NCI-H2227 treated with DMSO at 0.1 percent for 48 hours (cell line): ENCODE measurements at places on chromosomes 1 and 21.

DNA sequence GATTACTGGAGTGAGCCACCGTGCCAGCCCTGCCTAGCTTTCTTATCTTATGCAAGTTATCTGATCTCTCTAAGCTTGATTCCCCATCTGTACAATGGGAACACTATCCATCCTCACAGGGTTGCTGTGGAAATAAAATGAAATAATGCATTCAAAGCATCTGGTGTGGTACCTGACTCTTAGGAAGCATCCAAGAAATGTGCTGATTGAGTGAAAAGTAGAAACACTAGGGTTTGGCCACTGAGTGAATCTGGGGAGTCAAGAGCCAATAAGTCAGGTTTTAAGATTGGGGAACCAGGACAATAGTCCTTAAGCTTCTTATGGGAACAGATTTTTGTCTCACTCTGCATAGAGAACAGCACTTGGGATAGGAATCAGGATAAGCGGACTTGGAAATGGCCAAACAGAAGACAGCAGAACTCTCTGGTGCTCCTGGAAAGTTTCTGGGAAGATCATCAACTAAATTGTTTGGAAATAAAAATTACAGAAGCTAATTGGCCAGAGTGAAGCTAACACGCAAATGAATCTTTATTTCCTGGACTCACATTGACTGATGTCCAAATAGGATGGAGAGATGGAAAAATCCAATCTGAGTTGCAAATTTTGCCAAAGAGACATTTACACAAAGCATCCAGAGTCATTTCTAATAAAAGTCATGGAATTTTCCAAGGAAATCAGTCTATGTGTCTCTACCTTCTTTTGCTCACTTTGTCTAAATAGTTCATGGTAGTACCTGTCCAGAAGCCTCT, 3.3 kb downstream of the PAFAH2 start:
- DNase-seq, result no peak

DNA sequence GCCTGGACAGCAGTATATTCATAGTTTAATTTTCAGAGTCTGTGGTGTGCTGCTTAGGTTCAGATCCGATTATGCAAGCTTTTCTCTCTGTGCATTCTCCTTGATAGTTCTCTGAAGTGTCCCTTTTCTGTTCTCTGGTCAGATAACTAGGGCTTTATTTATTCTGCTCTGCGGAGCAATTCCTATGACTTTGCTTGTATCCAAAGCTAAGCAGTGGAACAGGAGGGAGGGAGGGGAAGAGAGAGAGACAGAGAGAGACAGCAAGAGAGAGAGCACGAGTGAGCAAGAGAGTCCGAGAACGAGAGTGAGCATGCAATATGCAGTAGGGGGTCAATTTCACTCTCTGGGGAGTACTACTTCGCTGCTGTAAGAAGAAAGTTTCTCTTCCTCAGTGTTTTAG, 113.3 kb downstream of the XPR1 start:
- DNase-seq, result no peak

DNA sequence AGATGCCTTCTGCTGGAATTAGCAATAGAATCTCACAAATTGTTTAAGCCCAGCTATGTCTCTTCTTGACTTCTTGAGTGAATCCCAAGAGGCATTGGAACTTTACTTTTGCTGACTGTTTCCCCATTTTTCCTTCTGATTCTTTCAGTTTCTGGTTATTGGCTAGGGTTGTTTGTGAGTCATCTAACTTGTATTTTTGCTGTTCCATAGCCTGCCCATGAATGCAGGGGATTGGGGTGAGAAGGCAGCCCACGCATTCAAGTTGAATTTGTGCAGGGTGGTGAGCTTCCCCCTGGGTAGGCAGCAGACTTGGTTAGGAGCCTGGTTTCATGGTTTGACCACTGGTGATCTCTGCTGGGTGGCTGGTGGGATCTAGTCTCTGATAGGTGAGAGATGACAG, 10.4 kb upstream of the KLF17 start:
- DNase-seq, result no peak

DNA sequence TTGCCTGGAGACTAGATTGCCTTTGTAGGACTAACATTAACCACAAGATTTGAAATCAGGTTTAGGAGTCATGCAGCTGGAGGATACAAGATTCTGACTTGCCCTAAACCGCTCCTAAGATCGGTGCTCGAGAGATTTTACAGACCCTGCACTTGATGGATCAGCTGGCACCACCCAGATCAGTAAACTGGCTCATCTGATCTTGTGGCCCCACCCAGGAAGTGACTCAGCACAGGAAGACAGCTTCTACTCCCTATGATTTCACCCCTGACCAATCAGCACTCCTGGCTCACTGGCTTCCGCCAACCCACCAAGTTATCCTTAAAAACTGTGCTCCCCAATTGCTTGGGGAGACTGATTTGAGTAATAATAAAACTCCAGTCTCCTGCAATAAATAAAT, 876 bp upstream of the CATSPERE start:
- no peak for DNase-seq

- no peak for DNase-seq
Observed at GRCh38 chr1:237258871-237259270, 216.9 kb downstream of the RYR2 start.

- DNase-seq, result no peak
Observed at GRCh38 chr1:119147661-119148090, 7.2 kb upstream of the WARS2 start.

- DNase-seq, result no peak
Observed at GRCh38 chr1:87899746-87900145, 571.1 kb downstream of the LMO4 start.

DNA sequence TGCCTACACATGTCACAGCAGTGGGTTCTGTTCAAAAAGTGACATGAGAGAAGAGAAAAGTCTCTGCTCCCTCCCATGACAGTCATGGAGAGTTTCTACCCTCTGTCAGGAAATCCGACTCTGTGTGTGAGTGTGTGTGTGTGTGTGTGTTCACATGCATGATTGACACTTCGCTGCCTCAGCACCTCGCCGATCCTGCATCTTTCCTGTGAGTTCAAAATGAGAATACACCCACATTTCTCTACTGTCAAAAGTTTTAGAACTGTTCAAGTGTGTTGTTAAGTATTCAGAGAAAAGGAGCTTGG, 46.2 kb upstream of the COX20 start:
- DNase-seq, result no peak

- DNase-seq, result no peak
Observed at GRCh38 chr1:186016856-186017255, 282.7 kb downstream of the HMCN1 start.

DNA sequence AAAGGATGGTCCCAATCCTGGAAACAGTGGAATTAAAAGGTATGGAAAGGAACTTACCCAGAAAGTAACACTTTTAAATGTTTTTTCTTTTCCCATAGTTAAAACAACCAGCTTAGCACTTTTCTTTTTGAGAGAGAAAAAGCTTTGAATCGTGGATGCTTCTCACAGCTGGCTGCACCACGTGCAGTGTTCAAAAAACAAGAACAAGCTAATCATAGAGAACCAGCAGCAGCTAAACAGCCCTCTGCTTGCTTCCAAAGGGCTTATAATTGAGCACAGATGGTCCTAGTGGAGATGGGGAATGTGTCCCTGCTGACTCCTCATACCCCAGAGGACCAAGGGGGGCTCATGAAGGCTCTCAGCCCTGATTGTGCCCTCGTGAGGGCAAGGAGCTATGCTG, 26.4 kb downstream of the UTP25 start:
- DNase-seq, result peak; percentile 44

GRCh38 chr1:245608271-245608670, 453.5 kb downstream of the KIF26B start:
- DNase-seq, result no peak

DNA sequence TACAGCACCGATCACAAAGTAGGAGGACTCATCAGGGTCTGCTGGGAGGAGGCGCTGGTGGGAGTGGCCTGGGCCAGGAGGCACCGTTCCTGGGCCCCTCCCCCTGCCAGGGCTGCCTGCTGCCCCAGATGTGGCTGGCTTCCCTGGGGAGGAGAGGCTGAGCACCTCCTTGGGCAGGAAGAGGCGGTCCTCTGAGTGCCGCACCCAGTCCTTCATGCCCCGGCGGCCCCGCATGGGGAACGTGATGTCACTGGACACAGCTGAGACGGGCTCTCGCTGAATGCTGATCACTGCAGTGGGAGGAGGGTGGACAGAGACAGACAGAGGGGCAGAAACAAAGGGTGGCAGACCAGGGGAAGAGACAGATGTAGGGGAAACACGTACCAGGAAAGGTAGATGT, 24.8 kb downstream of the ADGRB2 start:
- DNase-seq, result no peak

- no peak for DNase-seq
Observed at GRCh38 chr1:98030483-98030882, 109.6 kb upstream of the DPYD start.

DNA sequence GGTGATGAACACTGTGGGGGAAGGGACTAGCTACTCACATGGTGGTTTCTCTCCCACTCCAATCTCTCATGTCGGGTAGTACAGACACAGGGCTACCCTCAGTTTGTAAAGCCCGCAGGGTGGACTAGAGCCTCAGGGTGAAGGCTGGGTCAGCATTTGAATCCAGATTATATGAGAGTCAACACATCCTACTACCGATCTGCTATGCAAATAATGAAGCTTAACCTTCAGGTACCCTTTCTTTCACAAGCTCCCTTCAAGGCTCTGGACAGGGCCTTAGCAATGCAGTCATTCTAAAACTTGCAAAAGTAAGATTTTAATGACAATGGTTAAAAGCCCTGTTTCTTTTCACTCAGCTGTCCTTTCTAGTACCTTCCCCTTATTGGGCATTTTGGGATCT, 5.5 kb upstream of the ZBED6 start:
- no peak for DNase-seq

- DNase-seq, result peak; percentile 41
Observed at GRCh38 chr1:226938903-226939437, 1.1 kb upstream of the COQ8A start.

GRCh38 chr1:73842436-73842835, 355.5 kb downstream of the LRRIQ3 start:
- DNase-seq, result no peak

DNA sequence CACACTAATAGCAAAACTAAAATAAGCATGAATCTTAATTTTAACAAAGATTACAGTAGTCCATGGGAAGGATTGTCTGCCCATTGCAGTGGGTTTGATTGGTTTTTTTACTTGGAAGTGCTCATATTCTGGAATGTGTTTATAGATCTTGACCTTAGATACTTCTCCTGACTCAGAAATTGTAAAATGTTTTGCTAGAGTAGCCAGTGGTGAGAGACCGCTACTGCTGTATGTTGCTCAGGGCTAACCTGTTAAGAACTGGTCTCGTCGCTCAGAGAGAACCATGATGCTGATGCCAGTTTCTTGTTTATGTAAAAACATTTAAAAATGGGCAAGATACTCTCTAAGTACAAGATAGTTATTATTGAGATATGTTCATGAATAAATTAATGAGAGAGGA, 99.9 kb downstream of the ROR1 start:
- DNase-seq, result no peak

- DNase-seq, result no peak
Observed at GRCh38 chr1:36853638-36854037, 180.7 kb downstream of the GRIK3 start.

- no peak for DNase-seq
Observed at GRCh38 chr1:63871463-63871862, 97.6 kb downstream of the ROR1 start.

DNA sequence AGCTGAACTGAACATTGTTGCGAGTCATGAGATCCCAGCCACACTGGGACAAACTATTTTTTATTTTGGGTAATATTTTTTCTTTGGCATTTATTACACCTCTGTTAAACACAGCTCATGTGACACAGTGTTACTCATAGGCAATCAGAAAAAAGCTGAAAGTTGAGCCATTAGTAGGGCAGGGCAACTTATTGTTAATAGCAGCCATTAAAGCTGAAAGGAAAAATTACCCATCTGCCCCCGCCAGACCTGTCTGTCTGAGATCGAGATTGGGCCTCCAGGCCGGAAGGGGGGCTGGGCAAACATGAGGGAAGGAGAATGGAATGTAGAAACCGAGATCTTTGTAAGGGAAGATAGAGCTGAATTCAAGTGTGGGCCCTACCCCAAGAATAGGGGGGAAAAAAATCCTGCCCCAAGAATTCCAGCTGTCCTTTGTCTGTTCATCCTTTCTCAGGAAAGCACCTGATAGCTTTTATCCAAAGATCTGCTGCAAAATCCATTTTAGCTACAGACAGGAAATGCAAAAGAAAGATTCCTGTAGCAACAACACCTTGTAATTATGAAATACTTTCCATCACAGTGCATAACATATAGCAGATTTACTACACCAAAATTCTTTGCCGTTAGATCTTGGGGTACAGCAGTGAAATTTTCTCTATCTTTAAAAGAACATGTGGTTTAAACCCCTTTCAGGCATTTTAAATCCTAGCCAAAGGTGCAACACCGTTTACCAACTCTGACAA, 212.8 kb downstream of the PBX1 start:
- peak; percentile 86 for DNase-seq

- DNase-seq, result no peak
Observed at GRCh38 chr1:1429671-1430073, 5.8 kb upstream of the VWA1 start.

GRCh38 chr1:5975133-5975880, 16.9 kb downstream of the NPHP4 start:
- DNase-seq, result peak; percentile 72

GRCh38 chr1:154695985-154696384, 88.0 kb upstream of the ADAR start:
- DNase-seq, result no peak

- no peak for DNase-seq
Observed at GRCh38 chr21:29208682-29209059, 78.2 kb downstream of the MAP3K7CL start.

GRCh38 chr1:235907187-235907896, 40.6 kb upstream of the LYST start:
- no peak for DNase-seq

- no peak for DNase-seq
Observed at GRCh38 chr1:1419813-1420653, 1.0 kb downstream of the ANKRD65 start.

DNA sequence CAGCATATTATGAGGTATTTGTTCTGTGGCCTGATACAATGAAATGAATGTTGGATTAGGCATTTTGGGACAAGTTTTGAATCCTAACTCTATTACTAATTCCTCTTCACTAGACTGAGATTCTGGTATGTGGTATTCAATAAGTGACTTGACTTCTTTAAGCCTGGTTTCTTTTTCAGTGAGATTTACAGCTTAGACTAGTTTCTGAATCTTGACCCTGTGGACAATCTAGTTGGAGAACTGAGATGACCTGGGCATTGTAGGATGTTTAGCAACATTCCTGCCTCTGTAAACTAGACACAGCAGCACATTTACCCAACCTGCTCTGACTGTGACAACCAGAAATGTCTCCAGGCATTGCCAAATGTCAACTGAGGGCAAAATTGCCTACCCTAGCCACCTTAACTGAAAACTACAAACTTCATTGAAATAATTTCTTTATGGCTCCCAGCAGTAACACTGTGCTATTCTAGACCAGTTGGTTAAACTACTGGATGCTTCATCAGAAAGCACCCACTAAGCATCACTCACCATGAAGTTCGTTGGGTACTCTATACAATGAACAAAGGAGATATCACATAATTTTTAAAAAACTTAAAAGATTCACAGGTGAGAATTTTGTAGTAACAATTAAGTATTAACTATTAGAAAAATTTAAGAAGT, 16.8 kb downstream of the PTPRC start:
- DNase-seq, result no peak

GRCh38 chr21:33063375-33063883, 6.5 kb upstream of the OLIG1 start:
- DNase-seq, result no peak

- DNase-seq, result no peak
Observed at GRCh38 chr1:29462096-29462495, 225.8 kb downstream of the PTPRU start.

GRCh38 chr1:6130036-6130435, 50.1 kb downstream of the CHD5 start:
- DNase-seq, result no peak
